Dermis blood vessel endothelial cell (primary cell): ENCODE measurements at places on chromosomes 13 and 19.
A peak's percentile ranks its signal among the peaks of the same experiment; 100 is the strongest.

DNA sequence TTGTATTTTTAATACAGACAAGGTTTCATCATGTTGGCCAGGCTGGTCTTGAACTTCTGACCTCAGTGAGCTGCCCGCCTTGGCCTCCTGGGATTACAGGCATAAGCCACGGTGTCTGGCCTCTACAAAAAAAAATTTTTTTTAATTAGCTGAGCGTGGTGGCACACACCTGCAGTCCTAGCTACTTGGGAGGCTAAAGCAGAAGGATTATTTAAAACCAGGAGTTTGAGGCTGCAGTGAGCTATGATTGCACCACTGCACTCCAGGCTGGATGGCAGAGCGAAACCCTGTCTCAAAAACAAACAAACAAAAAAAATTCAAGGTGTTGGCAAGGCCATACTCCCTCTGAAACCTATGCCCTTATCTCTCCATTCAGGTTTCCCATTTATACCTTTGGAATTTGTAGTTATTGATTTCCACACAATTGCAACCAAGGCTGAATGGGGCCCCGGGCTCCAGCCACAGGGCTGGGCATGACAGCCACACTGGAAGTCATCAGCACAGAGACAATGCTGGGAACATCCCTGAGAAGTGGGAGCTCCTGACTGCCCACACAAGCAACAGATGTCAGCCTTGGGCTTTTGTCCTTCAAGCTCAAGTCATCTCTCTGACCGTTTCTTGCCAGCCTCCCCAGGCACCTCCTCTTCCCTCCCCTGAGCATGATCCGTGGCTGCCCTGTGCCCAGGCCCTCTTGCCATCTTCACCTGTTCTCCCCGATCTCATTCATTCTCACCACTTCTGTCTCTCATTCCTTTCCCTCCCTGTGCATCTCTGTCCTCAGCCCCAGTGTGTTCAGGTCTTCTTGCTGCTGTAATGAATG is 27.2 kb upstream of the CALM3 start:
- DNase-seq: no peak

DNA sequence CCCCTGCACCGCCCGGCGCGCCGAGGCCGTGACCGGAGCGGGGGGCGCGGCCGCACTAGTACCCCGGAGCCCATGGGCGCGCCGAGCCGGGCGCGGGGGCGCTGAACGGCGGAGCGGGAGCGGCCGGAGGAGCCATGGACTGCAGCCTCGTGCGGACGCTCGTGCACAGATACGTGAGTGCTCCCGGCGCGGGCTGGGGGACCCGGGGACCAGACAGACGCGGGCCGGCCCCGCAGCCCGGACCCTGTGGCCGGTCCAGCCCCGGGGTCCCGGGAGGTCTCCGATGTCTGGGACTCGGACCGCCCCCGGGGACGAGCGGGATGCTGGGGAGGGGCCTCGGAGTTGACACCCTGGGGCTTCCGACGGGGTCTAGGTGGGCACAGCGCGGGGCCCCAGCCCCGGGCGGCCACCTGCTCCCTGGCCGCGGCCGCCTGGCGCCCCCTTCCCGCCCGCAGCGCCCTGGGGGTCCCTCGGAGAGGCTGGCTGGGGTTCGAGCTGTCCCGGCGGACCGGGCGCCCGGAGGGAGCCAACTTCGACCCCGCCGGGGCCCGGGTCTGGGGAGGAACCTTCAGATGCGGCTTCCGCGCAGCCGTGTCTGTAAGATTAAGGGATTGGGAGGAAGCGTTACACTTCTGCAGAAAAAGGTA is 568 bp downstream of the ATP11A start:
- peak; percentile 51 for DNase-seq

DNA sequence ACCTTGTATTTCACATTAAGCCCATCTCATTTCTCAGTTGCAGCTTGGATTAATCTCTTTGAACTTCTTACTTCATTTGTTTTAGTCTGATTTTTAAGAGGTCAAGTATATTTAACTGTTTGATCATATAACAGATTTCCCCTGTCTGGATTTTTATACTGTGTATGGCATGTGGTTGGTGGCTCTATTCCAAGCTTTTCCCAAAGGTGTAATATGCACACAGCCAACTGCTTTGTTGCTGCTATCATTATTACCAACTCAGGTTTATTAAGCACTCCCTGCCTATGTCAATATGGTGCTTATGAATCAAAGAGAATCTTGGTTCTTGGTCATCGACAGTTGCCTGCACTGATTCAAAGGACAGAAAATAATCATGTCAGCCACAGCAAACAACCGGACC is 92.6 kb downstream of the RAP2A start:
- no peak for DNase-seq

DNA sequence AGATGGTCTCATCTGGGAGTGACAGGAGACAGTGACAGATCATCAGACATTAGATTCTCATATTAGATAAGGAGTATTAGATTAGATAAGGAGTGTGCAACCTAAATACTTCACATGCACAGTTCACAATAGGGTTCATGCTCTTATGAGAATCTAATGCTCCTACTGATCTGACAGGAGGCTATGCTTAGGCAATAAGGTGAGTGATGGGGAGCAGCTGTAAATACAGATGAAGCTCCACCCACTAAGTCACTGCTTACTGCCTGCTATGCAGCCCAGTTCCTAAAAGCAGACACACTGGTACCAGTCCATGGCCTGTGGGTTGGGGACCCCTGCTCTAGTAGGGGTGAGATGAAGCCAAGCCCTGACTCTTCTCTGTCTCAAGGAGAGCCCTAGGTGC is 10.0 kb upstream of the IGFL3 start:
- DNase-seq: no peak
